Activated T-cell treated with anti-CD3 and anti-CD28 coated beads for 4 hours (primary cell): ENCODE measurements at places on chromosomes 4 and X.
A peak's percentile ranks its signal among the peaks of the same experiment; 100 is the strongest.

DNA sequence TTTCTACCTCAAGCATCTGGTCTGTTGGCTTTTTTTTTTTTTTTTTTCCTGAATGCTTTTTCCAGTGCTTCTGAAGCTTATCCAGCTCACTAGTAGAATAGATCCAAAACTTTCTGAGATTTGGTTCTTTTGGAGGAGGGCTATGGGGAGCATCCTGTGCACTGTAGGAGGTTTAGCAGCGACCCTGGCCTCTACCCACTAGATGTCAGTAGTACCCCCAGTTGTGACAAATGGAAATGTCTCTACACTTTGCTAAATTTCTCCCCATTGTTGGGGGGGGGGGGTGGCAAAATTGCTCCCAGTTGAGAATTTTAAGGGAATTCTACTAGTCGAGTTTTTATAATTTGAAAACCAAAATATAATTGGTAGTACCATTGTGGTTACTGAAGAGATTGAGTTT lies 23.0 kb upstream of the PPA2 start:
- DNase-seq = no peak

DNA sequence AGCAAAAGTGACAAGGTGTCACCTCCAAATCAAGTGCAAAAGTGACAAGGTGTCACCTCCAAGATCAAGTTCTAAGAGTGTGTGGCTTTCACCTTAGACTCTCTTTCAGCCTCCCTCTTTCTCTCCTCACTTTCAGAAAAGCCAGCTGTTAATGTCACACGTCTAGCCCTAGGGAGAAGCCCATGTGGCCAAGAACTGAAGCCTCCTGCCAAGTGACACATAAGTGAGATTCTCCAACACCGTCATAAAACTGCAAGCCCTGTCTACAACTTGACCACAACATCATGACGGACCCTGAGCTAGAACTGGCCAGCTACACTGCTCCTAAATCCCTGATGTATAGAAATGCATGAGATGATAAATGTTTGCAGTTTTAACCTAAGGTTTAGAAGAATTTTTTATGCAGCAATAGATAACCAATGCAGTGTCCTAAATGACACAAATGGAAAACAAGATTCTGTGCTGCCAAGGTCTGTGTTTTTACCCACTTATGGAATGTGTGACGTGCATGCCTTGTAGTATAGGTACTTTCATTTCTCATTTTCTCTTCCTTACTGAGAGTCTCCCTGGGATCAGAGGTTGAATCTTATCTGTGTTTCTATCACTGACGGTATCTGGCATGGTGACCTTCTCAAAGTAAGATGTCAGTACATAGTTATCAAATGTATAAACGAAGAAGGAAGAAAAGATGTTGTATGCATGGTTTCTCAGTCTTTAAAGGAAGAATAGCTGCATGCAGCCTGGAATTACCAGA lies 25.0 kb downstream of the NLGN4X start:
- DNase-seq = no peak

DNA sequence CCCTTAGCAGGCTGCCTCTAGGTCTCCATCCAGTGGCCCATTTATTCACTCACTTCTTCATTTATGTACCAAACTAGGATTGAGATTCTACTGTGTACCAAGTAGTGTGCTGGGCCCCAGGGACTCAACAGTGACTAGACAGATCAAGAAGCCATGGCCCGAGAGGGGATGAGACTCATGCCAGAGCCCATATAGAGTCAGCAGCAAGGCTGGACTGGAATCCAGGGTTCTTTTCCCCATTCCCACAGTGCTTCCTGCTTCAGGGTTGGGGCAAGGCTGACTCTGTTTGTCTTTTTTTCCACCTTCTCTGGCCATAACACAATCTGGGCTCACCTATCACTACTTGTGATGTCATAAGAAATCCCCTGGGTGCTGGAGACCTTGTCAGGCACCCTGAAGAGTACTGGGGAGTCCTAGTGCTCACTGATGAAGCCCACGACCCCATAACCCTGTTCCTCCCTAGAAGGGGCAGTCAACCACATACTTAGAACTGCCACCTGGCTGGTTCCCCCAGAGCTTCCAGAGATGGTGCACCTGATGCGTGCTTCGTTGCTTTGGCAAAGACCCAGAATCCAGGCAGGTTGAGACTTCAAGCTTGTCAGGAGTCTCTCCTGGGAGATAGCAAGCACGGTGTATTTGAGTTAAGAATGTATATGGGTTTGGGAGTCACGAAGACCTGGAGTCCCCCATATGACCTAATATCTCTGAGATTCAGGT lies 6.2 kb downstream of the RTL5 start:
- DNase-seq = no peak

GRCh38 chr4:24690436-24690835 lies 104.9 kb upstream of the SOD3 start:
- DNase-seq = no peak

DNA sequence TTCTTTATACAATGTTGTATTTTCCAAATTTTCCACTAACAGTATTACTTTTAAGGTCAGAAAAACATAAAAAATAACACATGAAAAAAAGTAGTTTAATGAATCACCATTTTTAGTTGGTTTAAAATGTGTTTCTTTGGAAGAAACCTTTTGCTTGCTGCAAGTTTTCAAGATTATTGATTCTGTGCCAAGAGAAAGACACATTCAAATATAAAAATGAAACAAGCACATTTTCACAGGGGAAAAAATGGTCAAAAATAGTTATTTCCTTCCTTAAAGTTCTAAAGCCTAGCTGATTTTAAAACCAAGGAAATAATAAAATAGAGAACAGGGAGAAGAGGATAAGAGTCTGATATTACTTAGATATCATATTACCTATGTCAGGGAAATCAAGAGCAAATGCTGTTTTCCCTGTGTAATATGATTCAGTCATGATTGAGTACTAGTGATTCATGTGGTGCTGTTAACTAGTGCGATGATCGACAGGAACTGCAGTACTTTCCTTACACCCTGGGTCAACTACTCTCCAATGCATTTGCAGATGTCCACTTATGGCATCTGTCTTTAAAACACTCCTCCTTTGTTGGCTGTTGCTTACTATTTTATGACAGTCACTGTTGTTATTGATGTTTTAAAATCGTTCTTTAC lies 103.8 kb downstream of the CAMK2D start:
- no peak for DNase-seq

- no peak for DNase-seq
These were observed 49.5 kb upstream of the TFDP3 start for GRCh38 chrX:133267621-133268020.

- DNase-seq = peak; percentile 31
These were observed 180.8 kb upstream of the BCOR start for GRCh38 chrX:40278340-40279090.

GRCh38 chr4:126976850-126977632 lies 655.7 kb upstream of the INTU start:
- no peak for DNase-seq

- DNase-seq = no peak
These were observed 118.7 kb downstream of the SMARCA1 start for GRCh38 chrX:129404670-129405008.

DNA sequence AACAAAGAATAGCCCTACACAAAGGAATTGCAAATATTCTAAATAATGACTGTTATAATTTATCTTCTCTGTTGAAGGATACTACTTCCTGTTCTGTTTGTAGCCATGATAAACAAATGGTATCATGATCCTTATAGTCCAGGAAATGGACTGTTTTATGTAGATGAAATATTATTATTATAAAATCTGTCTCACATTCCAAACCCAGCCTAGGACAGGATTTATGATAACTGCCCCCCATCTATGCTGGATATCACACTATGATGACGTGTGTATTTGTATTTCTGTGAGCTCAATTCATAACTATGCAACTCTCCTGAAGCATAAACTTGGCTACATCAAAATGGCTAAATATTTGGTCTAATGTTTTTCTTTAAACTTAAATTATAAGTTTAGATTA lies 21.3 kb downstream of the DMD start:
- DNase-seq = no peak

DNA sequence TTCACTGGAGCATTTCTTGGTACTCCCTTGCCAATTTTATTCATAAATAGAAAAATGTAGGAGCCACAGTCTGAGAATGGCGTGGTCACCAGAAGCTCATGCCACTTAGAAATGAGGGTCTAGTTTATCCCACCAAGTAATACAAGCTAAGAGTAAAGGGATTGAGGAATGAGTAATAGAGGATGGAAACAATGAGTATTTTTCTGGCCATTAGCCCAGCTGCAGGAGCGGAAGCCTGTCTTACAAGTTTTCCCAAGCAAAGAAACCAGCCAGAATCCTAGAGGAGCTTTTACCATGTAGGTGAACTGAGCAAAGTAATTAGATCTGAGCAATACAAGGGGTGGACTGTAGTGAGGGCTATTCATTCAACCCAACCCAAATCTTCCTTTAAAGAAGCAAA lies 160.7 kb upstream of the NPY2R start:
- DNase-seq = no peak

- no peak for DNase-seq
These were observed 54.6 kb upstream of the MCF2 start for GRCh38 chrX:139762400-139763183.

- DNase-seq = no peak
These were observed 2143.2 kb upstream of the TENM3 start for GRCh38 chr4:180099957-180100356.

DNA sequence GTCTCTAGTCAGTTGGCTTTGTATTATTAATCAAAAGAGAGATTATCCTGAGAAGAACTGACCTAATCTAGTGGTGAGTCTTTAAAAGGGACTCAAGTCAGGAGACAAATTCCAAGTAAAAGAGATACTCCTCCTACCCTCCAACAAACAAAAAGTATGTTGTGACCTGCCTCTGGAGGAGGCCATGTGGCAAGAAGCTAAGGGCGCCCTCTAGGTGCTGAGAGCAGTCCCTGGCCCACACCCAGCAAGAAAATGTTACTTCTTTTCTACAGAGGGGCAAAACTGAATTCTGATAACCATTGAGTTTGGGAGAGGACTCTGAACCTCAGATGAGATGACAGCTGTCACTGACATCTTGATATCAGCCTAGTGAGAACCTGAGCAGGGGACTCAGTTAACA lies 953.6 kb upstream of the AGA start:
- DNase-seq = no peak

GRCh38 chr4:183450108-183450507 lies 5.7 kb downstream of the CDKN2AIP start:
- no peak for DNase-seq

DNA sequence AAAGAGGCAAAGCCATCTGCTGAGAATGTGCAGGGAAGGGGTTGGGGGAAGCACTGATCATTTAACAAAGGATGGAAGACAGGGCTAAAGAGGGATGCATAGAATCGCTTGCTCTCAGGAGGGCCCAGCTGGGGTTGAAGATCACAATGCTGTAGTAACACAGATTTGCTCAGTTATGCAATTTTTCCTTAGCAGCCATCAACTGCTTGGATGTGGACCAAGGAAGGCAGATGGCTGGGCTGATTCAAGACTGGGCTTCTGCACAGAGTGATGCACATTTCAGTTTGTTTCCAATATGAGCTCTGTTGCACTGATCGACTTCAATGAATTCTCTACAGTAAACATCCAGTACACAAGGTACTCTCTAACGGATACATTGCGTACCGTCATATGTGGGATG lies 127.8 kb upstream of the TBL1X start:
- no peak for DNase-seq

- no peak for DNase-seq
These were observed 1.4 kb downstream of the L1CAM start for GRCh38 chrX:153884590-153884989.

DNA sequence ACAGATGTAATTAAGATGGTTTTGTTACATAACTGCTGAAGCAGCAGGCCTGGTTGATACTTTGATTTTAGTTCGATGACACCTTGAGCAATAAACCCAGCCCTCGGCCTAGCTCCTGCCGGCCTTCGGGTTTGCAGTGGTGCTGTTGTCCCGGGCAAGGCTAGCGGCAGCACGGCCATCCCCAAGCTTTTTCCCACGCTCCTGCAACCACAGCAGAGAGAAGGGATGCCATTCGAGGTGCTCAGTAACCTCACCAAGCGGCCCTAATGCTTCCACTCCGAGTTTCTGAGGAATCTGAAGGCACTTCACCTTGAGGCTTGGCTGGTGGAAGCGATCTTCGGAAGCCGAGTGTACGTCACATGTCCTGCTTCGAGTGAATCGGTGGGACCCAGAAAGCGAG lies 182.1 kb downstream of the NAF1 start:
- DNase-seq = no peak

DNA sequence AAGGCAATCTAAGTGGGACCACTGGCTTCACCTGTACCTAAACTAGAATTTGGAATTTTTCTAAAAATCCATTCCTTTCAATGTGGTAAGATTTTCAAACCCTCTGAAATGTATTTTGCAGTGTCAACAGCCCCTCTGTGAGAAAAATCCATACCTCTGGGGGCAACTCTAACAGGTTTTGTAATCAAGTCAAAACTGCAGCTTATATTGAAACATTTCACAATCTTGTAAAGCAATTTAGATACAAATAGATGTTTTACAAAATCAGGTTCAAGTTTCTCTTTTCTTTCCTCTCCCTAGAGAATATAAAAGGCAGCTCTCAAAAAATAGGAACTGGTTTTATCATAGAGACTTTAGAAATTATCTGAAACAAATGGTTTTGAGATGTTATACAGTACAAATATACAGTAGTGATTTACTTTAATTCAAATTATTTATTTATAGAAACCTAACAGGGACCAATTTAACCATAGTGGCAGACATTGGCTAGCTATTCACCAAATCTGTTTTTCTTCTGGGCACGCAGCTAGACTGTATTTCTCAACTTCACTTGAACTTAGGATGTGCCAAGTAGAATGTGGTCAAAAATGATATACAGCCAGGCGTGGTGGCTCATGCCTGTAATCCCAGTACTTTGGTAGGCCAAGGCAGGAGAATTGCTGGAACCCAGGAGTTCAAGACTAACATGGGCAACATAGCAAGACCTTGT lies 36.3 kb upstream of the SPINK2 start:
- DNase-seq = no peak

DNA sequence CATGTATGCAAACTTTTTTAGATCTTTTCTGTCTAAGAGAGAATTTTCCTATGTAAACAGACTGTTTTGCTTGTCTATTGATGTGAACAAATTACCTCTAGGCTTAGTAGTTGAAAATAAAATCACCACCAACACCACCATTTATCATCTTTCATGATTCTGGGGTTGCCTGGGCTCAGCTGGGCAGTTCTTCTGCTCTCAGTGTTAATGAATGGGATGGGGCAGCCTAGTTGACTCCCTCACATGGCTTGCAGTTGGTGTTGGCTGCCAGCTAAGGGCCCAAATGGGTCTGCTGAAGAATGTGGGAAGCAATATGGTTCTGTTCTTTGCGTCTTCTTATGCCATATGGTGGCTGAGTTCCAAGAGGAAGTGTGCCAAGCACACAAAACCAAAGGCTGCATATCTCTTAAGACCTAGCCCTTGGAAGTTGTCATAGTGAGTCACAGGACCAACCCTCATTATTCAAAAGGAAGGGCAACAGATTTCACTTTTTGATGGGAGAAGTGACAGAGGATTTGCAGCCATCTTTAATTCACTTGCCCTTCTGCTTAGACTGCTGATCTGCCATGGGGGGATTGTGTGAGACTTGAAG lies 17.9 kb downstream of the REELD1 start:
- no peak for DNase-seq

GRCh38 chrX:115260330-115260729 lies 26.4 kb upstream of the LRCH2 start:
- DNase-seq = no peak
